ENCODE measurements at places on chromosomes 12 and 14. TPM values are rescaled to one million over a fixed set of nuclear protein-coding genes. Genes with fewer than 3 reads are reported as not detected.
A peak's percentile ranks its signal among the peaks of the same experiment; 100 is the strongest.

- no peak for DNase-seq
Measured at GRCh38 chr12:48970702-48971334, 717 bp downstream of the WNT10B start.

- no peak for DNase-seq
Measured at GRCh38 chr12:76375939-76376338, 27.7 kb upstream of the BBS10 start.

DNA sequence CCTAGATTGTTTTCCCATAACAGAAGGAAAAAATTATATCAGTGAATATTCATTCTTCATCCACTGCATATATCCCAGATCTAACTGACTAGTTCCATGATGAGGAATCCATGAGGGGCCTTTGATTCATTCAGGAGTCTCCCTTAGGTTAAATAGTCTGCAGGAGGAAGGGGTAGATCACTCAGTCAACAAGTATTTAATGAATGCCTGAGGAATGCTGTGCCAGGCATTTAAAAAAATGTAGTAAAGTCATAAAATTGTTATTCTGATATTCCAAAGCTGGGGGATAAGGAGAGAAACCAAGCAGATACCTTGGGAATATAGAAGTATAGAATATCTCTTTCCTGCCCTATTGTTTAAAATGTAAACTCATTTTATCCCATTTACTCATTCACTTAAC is 216.2 kb upstream of the CAND1 start:
- DNase-seq: no peak

GRCh38 chr12:98803468-98804209 is 158.5 kb downstream of the APAF1 start:
- DNase-seq: no peak

- no peak for DNase-seq
Measured at GRCh38 chr12:105076098-105076497, 8.2 kb downstream of the ALDH1L2 start.

Gene ETFBKMT
- 5.4 TPM for total RNA-seq

- DNase-seq: no peak
Measured at GRCh38 chr12:69898236-69898635, 73.2 kb downstream of the MYRFL start.

DNA sequence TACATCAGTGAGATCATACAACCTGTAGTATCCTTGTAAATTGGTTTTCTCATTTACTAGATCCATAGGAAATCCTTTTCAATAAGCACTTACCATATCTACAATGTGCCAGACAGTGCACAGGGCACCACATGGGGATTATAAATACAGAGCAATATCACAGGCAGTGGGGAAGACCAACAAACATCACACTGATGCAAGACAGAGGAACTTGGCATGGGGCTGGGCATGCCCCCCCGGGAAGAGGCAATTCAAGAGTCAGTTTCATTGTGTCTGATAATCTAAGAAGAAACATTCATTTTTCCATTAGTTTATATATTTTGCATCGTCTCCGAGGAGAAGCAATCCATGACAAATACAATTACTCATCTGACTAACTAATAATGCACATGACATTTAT is 16.2 kb downstream of the NT5DC3 start:
- no peak for DNase-seq

Gene CPNE8
- 27.6 TPM for total RNA-seq

Gene GPR132
- total RNA-seq: 1.1 TPM

Gene MYRFL
- 0.65 TPM for total RNA-seq

- no peak for DNase-seq
Measured at GRCh38 chr12:71472441-71472911, 32.9 kb downstream of the LGR5 start.

- peak; percentile 99 for DNase-seq
Measured at GRCh38 chr14:103385152-103385928, at the start of gene MARK3. Gene MARK3, plus strand, starts transcription at chr14:103385415. Its CDS starts 615 bp downstream, at chr14:103386030.

DNA sequence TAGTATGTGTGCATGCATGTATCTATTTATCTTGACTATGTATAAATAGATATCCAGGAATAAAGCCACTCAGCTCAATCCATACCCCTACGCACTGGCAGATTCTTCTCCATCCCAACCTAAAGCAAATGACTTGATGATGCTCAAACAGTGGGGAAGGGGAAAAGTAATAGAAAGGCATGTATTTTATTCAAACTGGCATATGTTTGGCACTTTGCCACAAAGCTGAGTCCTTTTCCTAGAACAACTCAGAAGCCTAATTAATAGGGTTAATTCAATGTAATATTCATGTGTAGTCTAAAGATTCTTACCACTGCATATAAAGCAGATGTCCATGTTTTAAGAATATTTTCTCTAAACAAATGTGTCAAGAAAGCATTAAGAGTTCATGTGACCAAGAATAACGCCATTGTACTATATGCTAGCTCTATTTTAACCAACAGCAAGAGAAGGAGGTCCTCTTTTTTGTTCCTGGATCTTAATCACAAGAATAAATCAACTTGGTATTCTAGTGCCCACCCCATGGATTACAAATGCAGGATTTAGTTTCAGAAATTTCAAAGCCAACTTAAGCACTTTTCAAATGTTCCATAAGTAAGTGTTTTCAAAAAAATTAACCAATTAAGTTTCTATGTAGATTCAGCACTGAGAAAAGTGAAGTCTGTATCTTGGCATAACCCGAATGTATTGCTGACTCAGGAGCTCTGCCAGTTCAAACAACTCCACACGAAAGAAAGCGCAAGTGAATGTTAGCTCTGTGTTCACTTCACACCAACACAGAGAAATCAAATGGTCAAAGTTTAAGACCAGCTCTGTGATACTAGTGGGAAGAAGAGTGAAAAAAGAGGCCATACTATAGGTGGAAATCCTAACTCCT is 233.6 kb downstream of the MED13L start:
- DNase-seq: no peak

Gene MYG1
- 35.0 TPM for total RNA-seq

DNA sequence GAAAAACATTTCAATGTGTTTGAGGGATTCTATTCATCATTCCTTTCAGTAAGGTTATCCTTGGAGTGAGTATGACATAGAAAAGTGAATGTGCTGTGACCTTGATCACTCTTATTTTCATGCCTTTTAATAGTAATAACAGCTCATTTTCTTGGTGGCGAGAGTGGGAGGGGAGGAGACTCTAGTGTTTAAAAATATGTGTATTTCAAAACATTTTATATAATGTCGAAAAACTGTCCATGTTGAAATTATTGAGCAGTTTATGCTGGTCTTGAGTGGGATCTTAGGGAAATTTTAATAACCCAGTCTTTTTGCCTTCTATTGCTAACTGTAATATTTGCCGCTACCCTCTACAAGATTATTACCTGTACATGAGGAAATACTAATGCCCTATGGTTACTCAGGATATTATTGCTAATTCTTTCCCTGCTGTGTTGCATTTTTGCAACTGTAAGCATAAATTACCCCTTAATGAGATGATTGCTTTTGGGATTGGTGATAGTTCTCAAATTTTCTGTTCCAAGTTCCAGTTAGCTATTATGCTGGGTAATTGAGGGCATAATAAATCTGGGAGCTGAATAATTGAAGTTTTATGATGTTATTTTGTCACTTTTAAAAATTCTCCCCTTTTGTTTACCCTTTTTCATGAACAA is 21.9 kb downstream of the ATF7IP start:
- no peak for DNase-seq

DNA sequence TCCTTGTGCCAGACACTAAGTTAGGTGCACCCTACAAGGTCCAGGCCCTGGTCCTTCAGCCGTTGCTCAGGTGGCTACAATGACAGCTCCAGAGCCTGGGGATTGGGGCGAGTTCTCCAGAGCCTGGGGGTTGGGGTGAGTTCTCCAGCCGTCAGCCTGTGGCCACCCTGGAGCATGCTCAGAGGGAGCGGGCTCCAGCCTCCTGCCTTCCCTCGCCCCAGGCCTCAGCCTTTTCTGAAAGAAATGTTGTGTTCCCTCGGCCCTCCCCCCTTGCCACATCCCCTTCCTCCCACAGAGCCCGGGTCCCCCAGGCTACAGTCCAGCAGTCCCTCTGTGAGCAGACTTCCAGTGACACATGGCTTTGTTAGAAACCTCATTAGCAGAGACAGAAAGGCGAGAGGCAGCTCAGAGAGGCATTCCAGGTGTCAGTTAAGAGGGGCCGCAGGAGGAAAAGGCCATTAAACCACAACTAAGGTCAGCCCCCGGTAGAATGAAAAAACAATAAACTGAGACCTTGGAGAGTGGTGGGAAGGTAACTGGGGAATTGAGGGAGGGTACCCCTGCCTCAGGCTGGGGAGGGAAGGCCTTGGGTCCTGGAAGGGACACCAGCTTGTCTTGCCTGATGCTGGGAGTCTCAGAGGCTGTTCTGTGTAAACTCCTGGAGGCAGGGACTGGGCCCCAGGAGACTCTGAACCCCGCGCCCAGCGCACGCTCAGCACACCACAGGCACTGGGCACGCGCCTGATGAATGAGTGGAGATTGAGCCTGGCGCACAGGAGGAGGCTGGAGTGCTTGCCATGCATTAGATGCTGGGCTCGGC is 23.1 kb upstream of the COL2A1 start:
- DNase-seq: no peak

DNA sequence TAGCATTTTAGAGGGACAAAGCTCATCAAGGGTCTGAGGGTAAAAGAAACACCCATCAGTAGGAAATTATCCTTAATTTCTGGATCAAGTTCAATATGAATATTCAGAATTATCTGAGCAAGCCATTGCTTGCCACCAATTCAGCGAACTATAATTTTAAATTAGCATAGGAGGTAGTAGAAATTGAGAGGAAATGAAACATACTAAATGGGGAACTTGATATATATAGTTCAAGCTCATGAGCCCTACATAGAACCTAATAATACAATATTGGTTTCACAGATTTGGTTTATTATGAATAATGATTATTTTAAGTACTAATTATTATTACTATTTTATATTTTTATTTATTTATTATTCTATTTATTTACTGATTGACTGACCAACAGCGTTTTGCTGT is 42.1 kb upstream of the GXYLT1 start:
- DNase-seq: no peak

DNA sequence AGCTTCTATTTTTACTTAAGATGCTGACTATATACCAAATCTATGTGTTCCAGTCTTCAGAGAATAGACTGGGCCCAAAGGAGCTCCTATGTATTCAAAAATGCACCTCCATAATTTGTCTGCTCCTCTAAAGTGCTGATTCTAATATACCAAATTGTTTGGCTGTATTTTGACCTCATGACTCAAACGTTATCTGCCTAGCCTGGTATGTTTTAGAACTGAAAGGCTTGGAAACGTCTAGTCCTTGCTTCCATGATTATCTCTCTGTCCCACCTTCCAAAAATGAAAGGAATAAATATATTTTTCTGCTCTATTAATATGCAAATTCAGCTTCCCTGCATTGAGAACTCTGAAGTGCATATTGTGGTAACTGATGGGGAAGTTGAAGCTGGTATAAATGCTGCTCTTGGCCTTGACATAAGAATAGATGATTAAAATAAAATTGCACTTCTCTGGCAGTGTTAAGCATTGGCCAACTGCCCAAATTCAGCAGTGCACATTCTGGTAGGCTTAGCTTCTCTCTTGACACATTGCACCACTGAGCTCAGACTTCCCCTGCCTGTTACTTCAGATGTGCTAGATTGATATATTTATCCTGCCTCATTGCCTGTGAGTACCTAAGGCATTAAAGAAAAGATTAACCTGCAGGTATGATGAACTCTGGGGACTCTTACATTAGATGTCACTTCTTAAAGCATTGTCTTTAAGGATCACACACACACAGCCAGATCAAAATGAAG is 882.3 kb downstream of the RPS29 start:
- DNase-seq: no peak
